ENCODE measurements at places on chromosomes 5 and 9.

GRCh38 chr5:71982717-71983395 is 124.4 kb upstream of the MAP1B start:
- no peak for DNase-seq

- DNase-seq: no peak
Measured at GRCh38 chr9:38355517-38356120, 36.9 kb upstream of the ALDH1B1 start.

DNA sequence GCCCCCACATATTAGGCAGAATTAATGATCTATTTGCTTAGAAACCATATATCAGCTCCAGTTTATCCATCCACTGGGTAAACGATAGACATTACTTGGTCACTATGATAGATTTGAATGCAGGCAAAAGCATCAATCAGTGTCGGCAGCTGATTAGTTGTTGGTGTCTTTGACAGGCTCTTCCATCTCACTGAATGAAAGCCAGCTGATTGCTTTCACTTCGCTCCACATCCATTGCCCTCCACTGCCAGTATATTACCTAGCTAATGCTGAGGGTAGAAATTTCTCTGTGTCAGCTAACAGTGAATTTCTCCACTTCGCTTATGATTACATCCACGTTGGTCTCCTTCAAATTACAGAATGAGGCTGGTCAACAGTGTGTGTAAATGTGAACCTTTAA is 821.3 kb upstream of the TYRP1 start:
- no peak for DNase-seq

GRCh38 chr5:142426129-142427014 is 101.6 kb upstream of the SPRY4 start:
- DNase-seq: no peak

- peak; percentile 85 for DNase-seq
Measured at GRCh38 chr5:170265522-170265921, 32.1 kb downstream of the LCP2 start.

GRCh38 chr5:138022912-138023311 is 10.0 kb downstream of the FAM13B start:
- no peak for DNase-seq

DNA sequence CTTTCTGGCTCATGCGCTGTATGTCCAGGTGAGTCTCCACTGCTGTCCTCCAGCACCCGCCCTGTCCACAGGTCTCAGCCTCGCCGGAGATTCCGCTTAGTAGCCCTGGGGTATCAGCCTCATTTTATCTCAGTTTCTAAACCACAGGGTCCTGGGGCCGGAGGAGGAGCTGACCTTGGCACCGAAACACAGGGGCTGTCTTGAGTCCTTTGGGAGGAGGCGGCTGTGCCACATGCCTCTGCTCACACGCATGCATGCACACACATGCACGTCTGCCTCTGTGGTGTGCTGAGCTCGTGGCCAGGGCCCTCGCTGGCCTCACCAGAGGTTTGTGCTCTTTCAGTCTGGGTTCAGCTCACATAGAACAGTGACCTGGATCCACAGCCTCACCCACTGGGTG is 23.3 kb downstream of the TRIP13 start:
- DNase-seq: no peak

DNA sequence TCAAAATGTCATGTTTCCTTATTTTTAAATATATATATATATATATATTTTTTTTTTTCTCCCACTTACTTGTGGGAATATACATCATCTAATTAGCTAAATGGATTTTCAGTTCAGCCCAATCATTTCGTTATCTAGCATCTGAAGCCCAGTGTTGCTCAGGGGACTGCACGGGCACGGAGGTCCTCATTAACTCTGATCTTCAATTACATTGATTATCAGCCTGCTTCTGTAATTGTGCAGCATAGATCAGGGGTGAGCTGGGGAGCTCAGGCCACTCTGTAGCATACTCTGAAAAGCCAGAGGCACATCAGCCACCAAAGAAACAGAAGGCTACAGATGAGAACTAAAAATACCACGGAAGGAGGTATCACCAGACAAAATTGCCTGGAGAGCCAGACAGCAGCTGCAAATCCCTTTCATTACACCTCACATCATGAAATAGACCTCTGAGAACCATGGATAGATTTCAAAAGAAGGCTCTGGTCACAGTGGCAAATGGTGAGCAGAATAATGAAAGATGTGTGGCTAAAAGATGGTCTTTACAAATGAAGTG is 326.4 kb downstream of the TRIM32 start:
- DNase-seq: no peak

GRCh38 chr5:5422819-5423515 is 490 bp downstream of the ICE1 start:
- no peak for DNase-seq

GRCh38 chr5:122602700-122603099 is 172.2 kb upstream of the SNX2 start:
- no peak for DNase-seq

GRCh38 chr9:70924380-70924779 is 197.0 kb downstream of the TRPM3 start:
- no peak for DNase-seq

DNA sequence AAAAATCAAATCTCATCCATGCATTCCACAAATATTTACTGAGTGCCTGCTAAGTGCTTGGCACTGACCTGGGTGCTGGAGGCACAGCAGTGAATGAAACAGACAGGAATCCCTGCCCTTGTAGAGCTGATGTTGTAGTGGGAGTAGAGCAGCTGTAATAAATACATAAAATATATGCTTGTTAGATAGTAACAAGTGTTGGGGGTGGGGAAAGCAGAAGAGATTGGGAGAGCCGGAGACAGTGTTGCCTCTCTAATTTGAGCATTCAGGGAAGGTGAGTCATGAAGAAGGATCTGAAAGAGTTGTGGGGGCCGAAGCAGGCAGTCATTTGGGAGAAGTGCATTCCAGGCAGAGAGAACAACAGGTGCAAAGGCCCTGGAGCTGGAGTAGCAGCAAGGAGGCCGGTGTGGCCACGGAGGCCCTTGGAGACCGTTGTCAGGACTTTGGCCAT is 97.9 kb downstream of the ZNF618 start:
- DNase-seq: no peak

DNA sequence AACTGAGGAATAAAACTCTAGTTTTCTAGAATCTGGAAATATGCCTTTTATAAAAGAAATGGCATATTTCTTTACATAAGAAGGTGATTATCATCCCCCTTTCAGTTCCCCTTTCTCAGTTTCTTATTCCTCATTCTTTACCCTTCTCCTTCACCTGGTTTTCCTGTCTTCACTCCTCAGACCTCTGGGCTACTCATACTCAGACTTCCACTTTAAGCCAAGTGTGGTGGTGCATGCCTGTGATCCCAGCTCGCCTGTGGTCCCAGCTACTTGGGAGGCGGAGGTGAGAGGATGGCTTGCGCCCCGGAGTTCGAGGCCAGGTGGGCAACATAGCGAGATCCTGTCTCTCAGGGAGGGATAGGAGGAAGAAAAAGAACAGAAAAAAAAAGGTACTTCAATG is 57.2 kb downstream of the RANBP6 start:
- DNase-seq: no peak

DNA sequence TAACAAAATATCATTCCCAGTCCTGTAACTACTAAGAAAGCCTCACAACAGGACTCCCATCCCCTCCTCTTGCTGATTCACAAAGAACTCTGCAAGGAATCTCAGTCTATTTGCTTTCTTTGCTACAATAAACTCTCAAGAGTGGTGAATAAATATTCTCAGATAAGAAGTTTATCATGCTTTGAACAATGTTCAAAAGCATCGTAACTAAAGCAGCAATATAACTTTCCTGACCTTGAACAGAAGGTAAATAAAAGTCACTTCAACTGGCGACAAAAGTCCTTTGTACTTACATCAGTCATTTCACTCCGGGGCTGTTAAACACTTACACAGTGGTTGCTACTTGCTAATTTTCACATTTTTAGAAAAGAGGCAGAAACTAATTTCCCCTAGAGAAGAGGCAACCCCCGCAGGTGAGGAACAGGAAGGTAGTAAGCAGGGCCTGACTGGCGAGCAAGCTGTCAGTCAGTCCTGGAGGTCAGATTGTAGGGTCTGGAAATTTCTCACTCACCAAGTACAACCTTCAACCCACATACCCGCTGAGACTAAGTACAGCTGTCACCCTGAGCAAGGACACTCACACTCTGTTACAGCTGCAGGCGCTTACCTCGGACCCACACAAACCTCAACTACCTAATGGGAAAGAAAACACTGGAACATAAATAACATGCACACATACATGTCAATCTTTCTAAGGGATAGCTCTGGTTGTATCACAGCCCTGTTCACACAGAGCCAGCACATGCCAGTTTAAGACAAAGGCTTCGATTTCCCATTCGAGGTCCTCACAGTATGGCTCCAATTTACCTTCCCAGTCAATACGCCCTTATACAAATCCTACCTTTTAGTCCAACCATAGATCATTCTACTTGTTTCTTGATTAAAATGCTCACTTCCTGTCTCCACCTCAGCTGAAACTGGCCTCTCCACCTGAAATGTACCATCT is 104.6 kb upstream of the RETREG1 start:
- DNase-seq: no peak

GRCh38 chr5:172940268-172941066 is 18.8 kb upstream of the RPL26L1 start:
- DNase-seq: no peak

DNA sequence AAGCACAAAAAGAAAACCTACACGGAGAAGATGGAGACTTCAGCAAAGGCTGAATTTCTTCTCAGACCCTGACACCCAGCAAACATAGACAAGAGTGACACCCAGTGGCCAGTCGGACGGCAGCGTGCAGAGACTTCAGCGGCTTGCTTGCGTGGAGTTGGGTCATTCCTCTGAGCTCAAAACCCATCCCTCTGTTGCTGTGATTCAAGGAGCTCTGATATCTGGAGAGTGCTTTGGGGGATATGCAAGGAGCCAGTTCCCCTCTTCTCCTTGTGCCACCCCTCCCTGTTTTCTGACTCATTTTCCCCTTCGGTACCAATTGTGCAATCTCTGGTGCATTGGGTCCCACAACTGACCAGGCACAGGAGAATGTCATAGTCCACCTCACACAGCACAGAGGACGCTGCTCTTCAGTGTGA is 27.5 kb downstream of the SH3TC2 start:
- peak; percentile 83 for DNase-seq

DNA sequence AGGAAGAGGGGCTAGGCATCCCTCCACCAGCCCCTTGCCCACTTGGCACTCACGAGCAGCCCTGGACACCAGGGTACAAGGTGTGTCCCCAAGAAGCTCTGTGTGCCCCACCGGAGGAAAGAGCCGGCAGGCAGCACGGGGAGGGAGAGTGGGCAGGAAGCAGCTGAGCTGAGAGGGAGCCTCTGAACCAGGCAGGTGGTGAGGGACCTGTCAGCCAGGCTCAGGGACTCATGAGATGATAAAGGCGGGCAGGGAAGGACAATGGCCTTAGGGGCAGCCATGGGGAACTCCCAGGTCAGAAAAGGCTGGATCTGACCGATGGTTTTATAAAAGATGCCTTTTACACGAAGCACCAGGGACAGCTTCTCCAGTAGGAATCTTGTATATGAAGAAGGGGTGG is 112.0 kb downstream of the VAV2 start:
- no peak for DNase-seq

DNA sequence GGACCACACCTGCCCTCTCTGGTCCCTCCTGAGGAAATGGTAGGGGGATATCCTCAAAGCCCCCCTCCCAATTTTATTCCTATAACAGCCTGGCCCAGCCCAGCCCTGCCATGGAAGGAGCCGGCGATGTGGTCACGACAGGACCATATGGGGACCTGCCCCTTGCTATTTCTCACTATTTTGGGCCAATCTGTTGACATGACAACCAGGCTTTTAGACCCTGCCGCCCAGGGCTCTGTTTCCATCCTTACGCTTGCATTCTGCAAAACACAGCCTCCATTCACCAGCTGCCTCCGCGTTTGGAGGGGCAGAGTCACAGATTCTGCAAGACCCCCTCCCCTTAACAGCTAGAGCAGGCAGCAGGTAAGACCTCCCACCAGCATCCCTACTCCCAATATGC is 112.2 kb downstream of the GABBR2 start:
- no peak for DNase-seq

DNA sequence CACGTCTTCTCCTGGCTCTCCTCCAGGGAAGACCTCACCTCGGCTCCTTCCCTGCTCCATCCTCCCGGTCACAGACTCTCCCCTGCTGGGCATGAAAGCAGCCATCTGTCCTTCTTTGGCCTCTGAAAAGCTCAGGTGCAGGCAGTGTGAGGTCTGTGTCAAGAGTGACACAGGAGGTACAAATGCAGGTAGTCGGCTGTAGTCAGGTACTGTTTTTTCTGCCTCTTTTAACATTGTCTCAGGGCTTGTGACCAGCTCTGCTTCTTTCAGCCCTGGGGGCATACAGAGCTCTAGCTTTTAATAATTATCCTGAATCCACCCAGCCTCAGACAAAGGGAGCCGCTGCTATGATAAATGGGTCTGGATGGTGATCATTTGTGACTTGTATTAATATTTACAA is 46.4 kb downstream of the C5orf15 start:
- no peak for DNase-seq

DNA sequence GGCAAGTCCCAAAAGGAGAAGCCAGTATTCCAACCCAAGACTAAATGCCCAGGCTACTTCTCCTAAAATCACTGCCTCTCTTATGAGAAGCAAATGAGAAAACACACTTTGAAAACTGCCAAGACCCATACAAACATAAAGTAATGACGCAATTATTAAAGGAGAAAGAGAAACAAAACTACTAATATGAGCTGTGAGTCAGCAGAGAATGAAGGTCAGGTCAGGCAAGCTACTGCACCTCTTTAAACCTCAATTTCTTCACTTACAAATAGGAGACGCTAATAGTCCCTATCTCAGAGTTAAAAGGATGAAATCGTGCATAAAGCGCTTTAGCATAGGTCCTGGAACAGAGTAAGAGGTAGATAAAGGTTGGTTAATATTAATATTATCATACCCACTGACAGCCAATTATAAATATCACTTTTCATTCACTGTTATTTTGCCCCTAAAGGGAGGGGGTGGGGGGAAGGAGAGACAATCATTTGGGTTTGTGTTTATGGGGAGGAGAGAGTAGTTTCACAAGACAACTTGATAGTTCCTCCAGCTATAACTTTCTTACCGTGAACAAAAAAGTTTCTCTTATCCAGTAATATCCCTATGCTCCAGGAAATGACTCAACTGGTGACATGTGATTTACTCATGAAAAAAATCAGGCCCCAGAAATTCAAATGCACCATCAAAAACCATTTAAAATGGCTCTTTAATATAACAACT is 3.6 kb downstream of the PSMB7 start:
- no peak for DNase-seq

- no peak for DNase-seq
Measured at GRCh38 chr9:3721096-3721495, 195.3 kb upstream of the RFX3 start.

- no peak for DNase-seq
Measured at GRCh38 chr5:10288592-10289219, 19.0 kb downstream of the CMBL start.

GRCh38 chr5:142222225-142222865 is 102.5 kb downstream of the SPRY4 start:
- no peak for DNase-seq

DNA sequence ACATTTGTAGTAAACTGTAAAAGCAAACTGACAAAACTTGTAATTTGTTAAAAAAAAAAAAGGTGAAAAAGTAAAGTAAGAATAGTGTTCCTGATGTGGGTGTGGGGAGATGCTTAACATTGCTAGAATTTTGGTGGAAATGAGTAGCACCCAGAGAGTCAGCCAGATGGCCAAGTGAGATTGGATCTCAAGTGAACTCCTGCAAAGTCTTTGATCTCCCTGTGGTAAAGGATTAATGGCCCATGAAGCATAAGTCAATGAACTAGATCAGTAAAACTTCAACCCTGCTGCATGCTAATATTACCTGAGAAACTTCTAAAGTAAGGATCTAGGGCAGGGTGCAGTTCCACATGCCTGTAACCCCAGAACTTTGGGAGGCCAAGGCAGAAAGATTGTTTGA is 19.0 kb upstream of the FAM169A start:
- DNase-seq: no peak

- no peak for DNase-seq
Measured at GRCh38 chr9:95074632-95075031, 242.9 kb downstream of the FANCC start.
